ENCODE measurements at places on chromosomes 7 and 10. TPM values are rescaled to one million over a fixed set of nuclear protein-coding genes. Genes with fewer than 3 reads are reported as not detected.

The HNRNPA2B1 gene
- total RNA-seq, result 62.7 TPM

The SSC4D gene
- total RNA-seq, result 1.3 TPM

The BMS1 gene
- total RNA-seq, result 14.7 TPM

DNA sequence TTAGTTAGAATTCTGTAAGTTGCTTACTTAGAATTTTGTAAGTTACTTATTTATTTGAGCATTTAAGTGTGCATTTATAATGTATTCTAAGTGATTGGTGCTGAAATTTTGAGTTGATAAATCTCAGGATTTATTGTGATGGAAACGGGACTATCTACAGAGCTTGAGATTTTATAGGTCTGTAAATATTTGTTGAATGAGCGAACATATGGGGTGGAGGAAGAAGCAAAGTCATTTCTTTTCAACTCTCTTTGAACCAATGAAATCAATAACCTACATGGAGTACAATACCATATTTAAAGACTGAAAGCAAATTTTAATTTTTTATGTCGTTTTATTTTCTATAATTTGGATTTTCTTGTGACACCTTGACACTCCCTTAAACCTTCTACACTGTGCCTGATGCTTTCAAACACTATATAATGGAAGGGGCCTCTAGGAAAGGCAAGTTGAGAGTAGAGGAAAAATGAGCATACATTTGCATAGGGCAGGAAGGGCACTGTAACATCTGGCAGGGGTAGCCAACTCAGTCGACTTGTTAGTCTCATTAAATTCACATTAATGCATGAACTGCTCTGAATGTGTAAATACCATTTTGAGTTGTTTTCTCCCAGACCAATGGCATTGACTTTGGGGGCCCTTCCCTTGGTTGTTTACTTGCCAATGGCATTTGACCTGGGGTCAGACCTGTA is 204.2 kb downstream of the DYNC1I1 start:
- no peak for DNase-seq

DNA sequence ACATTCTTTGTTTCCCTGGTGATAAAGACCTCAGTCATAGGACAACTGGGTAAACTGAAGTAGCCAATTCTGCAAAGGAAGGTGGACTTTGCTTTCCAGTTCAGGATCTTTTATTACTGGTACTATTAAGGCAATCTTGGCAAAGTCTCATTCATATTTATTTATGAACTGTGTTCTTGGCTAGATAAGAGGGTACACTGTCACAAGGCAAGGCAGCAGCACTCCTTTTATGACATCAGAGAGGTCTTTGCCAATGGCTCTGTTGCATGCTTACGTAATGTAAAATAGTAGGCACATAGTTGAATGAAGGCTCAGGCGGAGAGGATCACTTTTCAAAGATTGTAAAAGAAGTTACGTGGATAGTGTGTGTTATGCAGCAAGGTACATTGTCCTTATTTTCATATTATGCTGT is 63.7 kb upstream of the PDK4 start:
- DNase-seq, result no peak

DNA sequence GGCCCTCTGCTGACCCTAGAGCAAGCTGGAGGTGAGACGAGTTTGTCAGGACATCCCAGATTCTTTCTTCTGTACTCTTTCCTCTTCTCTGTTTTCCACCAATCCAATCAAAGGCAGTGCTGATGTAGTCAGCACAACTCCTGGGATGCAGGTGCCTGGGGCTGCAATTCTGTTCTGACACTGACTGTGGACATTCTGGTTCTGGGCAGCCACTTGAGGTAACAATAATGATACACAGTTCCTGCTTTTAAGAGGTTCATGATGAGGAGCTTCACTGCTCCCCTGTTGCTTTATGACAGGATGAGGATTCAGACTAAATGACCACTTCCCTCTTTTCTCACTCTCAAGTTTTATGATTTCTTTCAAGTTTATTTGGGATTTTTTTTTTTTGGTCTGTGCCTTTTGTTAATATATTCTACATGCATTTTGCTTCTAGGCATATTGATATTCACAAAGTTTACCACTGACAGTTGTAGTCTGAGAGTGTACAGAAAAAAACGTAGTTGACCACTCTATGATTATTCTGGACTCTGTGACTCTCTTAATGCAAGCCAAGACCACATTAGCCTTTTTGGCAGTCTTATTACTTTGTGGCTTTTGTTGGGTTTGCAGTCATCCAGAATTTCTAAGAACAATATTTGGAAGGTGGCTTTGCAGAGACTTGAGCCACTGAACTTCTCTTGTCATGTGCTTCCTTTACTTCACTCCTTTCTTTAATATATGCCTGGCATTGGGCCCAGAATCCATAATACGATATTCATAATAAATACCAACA is 247.6 kb downstream of the AUTS2 start:
- no peak for DNase-seq

DNA sequence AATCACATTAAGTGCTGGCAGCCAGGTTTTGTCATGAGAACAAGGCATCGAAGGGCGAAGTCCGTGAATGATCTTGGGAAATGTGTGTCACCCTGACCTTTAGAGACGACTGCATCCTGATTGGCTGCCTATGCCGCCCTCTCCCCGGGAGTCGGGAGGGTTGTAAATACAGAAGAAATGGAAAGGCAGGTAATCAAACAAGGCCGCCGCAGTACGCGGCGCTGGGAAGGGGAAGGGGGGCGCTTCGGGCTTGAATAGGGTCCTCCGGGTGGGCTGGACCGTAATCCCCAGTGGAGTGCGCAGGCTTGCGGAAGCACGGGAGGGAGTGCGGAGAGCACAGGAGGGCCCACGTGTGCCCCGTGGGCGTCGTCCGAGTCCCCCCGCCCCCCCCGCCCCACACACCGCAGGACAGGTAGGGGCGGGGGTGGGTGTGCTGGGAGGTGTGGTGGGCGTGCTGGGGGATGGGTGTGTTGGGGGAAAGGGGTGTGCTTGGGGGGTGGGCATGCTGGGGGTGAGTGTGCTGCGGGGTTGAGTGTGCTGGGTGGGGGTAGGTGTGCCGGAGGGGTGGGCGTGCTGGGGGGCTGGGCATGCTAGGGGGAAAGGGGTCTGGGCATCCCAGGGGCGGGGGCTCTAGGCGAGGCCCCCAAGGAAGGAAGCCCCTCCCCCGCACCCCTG is 169.4 kb downstream of the ARHGAP12 start:
- DNase-seq, result peak; percentile 39

DNA sequence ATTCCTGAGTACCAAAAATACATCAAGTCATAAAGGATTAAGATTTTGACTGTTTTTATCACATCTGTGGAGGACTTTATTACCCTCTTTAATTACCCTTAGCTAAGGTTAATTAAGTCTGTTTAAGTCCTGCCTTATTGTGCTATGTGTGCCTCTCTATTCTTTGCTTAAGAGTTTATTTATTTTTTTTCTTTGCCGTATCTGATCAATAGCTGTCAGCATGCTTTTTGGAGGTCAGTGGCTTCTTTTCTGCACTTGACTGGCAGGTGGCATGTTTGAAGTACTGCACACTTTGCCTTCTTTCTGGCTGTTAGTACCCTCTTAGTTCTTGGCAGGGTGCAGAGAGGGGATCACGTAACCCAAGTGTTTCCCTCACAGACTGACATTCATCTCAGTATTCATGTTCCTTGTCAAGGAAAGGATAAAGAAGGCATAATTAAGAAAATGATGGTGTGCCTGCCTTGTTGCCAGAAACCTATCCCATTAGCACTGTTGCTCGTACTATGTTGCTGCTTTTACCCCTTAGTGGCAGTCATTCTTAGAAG is 225.8 kb downstream of the EXOC4 start:
- no peak for DNase-seq

DNA sequence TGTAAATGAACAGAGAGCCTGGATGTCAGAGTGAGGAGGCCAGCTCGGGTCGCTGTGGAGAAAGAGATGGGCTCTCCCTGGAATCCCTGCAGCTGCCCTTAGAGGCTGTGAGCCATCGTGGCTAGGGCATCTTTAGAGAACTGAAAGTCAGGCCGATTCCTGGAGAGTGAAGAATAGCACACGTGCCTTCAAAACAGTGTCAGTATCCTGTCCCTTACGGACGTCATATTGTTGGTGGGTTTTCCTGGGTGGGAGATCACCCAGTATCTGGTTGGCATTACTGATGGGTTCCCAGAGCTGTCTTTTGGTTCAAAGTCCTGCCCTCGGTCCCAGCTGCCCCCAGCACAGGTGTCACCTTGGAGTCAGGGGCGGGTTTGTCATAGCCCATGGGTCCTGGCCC is 25.3 kb downstream of the IKZF1 start:
- no peak for DNase-seq

DNA sequence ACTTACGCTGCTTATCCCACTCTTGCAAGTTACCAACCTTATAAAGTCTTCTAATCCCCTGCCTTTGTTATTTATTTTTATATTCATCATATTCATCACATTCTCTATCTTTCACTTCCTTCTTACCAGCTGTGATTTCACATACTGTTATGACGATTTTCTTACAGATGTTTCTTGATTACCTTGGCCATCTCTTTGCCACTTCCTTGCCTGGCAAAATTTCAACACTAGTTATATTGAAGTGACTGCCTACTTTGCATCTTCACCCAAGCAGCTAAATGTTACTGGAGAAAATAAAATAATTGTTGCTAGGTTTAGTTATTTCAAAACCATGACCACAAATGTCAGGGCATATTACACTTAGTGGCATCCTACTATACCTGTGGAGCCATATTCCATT is 8.8 kb upstream of the STEAP4 start:
- DNase-seq, result no peak

GRCh38 chr7:103862302-103863035 is 127.0 kb downstream of the RELN start:
- no peak for DNase-seq

- DNase-seq, result no peak
Observed at GRCh38 chr10:92753865-92754264, 64.1 kb downstream of the HHEX start.

DNA sequence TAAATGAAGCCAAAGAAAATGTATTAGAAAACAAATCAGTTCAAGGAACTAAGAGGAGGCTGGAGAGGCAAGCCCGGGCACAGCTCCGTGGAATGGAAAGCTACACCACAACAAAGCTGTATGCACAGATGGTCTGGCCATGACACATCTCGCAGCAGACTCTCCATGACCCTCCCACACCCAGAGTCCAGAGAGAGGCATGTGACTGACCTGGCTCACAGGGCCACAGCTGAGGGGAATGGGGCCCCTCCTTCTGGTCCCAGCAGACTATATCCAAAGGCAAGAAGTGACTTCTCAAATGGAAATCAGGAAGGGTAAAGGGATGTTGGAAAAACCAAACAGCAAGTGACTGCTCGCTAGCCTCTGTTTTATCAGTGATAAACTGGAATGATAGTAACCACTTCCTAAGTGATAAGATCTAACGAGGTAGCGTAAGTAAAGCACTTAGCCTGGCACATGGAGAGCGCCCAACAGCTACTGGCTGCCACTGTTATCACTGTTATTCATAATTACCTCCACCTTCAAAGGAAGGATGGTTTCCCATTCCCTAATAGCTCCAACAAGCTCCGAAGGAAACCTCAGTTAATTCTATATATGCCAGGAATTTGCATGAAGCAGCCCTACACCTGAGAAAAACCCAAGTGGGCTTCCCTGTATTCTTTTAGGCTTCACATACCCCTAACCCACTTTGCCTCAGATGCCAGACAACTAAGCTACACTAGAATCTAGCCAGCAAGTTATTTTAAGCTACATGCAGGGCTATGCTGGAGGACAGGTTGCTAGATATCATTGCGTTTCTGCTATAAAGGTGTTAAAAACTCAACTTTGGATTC is 8.4 kb downstream of the OSBPL3 start:
- peak; percentile 94 for DNase-seq

- DNase-seq, result no peak
Observed at GRCh38 chr7:5077740-5078139, 32.1 kb downstream of the RBAK start.

Measured in bronchial epithelial cell (primary cell).